Spinal cord (tissue), 10 donors: ENCODE measurements at places on chromosomes 6 and 20. TPM values are rescaled to one million over a fixed set of nuclear protein-coding genes. Genes with fewer than 3 reads are reported as not detected.

SLC35D3 gene
- polyA plus RNA-seq: 0.54 TPM

EEF1A2 gene
- 690 TPM for polyA plus RNA-seq

ZBTB46 gene
- polyA plus RNA-seq: 13.0 TPM

TSPO2 gene
- 0.52 TPM for polyA plus RNA-seq

MUCL3 gene
- polyA plus RNA-seq: not detected

SLC22A16 gene
- 0.63 TPM for polyA plus RNA-seq

RSPO3 gene
- polyA plus RNA-seq: 2.5 TPM

RARS2 gene
- polyA plus RNA-seq: 54.5 TPM

EFCAB8 gene
- polyA plus RNA-seq: 0.36 TPM

RAET1G gene
- polyA plus RNA-seq: 0.70 TPM

DNA sequence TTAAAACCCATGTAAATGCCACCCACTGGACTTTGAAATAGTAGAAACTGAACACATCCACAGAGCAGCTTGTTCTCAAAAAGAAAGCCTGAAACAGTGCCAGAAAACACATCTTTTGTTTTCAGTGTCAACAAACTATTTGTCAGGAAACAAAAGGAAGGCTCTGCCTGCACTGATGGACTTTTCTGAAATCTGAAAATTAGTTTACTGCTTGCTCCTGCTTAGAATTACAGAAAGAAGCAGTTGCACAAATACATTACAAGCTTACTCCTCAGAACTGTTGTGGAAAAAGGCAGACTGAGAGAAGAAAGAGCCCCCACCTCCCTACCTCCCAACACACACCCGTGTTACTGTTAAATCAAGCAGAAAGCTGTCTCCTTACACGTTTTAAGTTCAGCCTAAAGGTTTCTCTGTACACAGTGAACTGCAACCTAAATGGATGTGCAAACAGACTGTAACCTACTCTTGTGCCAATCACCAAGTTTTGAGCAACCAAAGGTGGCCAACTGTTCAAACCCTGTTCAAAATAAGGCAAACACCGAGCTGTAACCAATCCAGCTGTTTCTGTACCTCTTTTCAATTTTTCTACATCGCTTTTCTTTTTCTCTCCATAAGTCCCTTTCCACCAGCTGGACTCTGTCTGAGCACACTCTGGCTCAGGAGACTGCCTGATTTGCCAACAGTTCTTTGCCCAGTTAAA, 43.7 kb downstream of the FRK start:
- DNase-seq: no peak

DNA sequence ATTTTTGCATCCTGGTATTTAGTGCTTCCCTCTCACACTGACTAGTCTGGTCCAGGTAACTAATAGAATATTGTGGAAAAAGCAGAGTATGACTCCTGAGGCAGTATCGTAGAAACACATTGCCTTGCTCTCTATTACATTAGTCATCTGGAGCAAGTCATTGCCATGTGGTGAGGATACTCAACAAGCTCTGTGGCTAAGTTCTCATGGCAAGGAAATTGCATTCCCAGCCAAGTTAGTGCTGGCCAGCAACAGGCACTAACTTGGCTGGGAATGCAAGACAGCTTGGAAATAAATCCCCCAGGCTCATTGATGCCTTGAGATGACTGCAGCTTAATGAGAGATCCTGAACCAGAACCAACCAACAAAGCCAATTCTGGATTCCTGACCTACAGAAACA, 39.7 kb upstream of the HTR1B start:
- peak; percentile 7 for DNase-seq

DNA sequence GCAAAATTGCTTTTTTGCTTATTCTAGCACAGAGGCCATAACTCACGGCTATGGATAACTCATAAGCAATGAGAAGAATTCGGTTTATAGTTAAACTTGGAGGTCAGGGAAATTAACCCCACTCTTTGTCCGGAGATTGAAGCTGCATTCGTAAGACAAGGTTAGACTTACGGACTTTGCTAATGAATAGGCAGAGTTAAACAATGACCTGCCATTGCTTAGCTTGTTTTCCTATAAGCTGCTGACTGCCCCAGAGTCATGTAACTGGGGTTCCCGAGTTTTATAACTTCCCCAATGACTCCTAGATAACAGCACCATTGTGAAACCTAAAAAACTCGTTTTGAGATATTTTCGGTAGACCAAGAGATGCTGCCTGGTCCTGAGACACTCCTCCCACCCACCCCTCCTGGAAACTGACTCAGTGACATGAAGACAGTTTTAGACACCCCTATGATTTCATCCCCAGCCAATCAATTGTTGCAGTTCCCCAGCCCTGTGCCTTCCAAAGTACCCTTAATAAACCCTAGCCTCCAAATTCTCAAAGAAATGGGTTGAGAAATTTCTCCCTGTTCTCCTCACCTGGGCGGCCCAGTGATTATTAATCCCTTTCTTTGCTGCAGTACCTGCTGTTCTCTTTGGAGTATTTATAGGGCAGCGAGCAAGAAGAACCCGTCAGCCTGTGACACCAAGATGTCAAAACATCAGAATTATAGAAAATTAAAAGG, 33.1 kb upstream of the MCUR1 start:
- no peak for DNase-seq

DNA sequence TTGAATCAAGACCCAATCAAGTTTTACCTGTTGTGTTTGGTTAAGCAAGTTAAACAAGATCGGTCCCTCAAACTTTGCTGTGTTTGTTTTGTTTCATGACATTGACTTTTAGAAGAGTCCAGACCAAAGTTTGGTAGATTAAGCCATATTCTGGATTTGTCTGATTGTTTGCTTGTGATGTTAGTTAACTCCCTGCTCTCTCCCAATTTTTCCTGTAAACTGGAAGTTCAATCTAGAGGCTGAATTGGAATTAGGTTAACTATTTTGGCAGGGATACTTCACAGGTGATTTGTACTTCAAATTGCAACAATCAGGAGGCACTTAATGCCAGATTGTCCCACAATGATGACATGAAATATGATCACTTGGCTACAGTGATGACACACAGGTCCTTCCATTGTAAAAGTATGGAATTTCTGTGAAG, 13.6 kb upstream of the SH3BGRL2 start:
- no peak for DNase-seq

- DNase-seq: no peak
Observed at GRCh38 chr6:39225543-39225942, 3.7 kb downstream of the KCNK5 start.

DNA sequence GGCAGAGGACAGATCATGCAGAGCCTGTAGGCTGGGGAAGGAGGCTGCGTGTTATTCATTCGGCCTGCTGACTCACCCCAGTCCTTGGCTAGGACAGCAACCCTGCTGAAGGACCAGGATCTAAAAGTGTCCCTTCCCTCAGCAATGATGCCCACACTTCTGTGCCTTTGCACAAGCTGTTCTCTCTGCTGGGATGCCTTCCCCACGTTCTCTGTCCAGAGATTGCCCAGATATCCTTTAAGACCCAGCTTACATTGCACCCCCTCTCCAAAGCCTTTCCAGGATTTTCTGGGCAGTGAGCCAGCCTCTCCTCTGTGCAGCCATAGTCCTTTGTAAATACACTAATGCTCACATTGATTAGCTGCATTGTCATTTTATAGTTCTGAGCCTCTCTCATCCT, 99.3 kb upstream of the CHD6 start:
- DNase-seq: peak; percentile 85

DNA sequence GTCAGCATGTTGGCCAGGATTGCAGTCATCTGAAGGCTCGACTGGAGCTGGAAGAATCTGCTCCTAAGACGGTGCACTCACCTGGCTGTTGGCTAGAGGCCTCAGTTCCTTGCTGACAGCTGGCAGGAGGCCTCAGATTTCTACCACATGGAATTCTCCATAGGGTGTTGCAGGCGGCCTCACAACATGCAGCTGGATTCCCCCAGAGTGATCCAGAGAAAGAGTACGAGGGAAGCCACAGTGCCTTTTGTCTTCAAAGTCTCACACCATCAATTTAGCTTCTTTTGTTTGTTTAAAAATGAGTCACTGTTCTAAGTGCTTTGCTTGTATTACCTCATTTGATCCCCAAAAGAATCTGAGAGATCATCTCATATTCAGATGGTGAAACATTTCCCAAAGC, 65.5 kb upstream of the FYN start:
- DNase-seq: no peak

GRCh38 chr20:49320460-49320859, 42.6 kb upstream of the ZNFX1 start:
- no peak for DNase-seq

DNA sequence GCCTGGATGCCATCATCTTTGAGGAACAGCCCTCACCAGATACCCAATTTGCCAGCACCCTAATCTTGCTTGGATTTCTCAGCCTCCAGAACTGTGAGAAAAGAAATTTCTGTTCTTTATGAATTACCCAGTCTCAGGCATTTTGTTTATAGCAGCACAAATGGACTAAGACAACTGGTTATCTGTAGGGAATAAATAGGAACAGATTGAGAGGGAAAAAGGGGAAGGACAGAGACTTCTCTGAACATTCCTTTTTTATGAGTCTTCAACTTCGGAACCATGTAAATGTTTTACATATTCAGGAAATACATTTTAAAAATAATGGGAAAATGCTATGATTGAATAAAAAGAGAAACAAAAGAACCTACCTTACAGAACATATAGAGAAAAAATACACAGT, 20.9 kb downstream of the KCTD20 start:
- DNase-seq: no peak

- DNase-seq: peak; percentile 25
Observed at GRCh38 chr6:155646443-155646842, 190.8 kb upstream of the NOX3 start.

DNA sequence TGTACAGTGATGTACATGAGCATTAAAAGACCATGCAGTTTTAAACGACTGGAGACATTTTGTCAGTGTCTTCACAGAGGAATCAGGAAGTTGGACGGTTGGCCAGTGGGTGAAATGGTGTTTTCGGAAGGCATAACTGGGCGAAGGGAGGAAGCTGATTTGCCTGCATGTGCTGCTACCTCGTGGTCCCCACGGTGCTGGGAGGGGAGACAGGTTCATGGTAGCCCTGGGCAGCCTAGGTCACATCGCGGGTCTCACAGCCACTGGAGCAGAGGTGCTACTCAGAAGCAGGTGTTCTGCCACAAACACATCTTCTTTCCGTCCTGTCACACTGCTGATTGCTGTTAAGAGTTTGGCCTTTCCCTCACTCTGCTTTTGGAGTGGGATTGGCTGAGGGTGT, 35.2 kb downstream of the HIVEP1 start:
- no peak for DNase-seq

GRCh38 chr6:111057074-111057752, 30.1 kb upstream of the SLC16A10 start:
- DNase-seq: peak; percentile 87

- no peak for DNase-seq
Observed at GRCh38 chr20:47914792-47915191, 129.5 kb upstream of the SULF2 start.

GRCh38 chr6:157222201-157222981, 100.9 kb downstream of the TMEM242 start:
- DNase-seq: no peak

DNA sequence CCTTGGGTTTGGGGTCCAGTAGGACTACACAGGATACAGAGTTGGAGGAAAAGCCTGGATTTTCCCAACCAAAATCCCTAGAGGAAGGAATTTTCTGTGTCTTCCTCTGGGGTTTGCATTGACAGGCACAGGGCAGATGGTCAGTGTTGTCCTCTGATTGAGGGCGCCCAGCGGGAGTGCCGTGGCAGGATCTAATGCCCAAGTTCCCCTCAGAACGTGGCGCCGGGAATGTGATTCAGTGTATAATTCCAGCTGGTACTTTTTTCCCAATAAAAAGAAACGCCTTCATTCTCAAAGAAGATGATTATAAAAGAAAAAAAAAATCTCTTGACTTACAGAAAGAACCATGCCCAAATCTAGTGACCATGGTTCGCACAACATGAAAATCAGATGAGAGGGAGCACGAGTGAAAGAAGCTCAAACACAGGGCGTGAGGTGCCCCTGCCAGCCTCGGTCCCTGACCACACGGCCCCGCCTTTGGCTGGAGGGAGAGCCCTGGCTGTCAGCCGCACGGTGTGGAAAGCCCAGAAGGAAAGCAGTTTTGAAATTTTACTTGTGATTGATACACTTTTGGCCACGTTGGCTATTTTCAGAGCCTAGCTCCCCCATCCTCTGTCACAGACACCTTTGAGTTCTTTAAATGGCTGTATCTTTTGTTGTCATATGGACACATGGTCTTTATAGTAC, 31.6 kb downstream of the VEGFA start:
- DNase-seq: no peak

- DNase-seq: no peak
Observed at GRCh38 chr20:38325905-38326304, 20.4 kb upstream of the LBP start.

DNA sequence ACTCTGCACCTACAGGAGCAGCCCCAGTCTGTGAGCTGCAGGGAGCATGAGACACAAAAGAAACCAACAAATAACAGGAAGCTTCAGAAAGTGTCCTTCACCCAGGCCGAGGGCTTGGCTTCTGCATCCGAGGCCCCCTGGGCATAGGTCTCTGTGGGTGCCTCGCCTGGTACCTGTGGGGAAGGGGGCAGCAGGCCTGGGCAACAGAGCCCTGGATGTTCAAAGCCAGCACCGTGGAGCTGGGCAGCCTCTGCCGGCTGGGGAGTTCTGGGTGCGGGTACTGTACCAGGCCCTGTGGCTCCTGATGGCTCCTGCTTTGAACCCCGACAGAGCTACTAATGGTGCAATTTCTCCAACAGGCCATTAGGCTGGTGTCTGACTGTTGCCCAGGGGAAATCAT, 55.7 kb downstream of the TMEM242 start:
- DNase-seq: no peak

DNA sequence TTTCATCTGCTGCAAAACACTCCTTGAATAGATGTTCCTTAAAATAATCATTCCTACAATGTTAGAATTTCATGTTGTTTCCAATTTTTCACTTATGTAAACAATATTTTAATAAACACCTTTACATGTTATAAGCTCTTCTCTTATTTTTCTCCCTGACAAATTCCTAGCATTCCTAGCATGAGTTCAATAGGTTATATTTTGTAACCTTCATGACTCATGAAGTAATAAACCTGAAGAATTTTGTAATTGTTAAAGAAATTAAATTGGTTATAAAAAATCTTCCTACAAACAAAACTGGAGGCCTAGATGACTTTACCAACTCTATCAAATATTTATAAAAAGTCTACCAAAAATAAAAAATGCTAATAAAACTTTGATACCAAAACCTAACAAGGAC, 66.3 kb downstream of the NT5E start:
- DNase-seq: no peak

DNA sequence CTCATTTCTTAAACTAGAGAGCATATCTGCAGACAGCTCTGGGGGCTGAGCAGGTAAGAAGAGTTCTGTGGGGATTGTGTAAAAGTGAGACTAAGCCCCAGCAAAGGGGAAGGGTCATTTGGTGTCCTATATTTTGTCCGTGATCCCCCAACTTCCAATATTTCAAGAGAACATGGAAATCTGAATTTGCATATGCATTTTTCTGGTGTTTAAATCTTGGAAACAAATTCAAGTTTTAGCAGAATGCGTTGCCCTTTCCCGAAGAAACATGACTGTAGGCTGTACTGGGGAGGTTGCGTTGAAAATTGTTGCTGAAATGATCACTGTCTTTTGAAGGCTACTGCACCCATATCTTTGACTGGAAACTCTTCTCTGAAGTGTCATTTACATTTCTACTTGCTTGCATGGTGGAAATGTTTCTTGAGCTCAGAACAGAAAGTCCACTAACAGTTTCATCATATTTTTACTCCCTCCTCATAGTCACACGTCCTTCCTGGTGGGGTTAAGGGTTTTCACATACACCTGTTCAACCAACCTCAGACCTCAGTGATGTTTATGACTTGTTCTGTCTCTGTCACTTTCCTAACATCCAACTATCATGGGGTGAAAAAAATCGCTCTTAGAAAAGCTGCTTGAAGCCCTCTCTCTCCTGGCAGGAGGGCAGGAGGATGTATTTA, 140.3 kb downstream of the BCAS1 start:
- DNase-seq: no peak
